Ureter (tissue), 1 donor: ENCODE measurements at places on chromosomes 11 and 22. TPM values are rescaled to one million over a fixed set of nuclear protein-coding genes. Genes with fewer than 3 reads are reported as not detected.

- no peak for DNase-seq
Observed at GRCh38 chr11:60992842-60993409, 21.4 kb downstream of the CD6 start.

- DNase-seq, result no peak
Observed at GRCh38 chr11:9858822-9859221, 194.9 kb downstream of the SWAP70 start.

DNA sequence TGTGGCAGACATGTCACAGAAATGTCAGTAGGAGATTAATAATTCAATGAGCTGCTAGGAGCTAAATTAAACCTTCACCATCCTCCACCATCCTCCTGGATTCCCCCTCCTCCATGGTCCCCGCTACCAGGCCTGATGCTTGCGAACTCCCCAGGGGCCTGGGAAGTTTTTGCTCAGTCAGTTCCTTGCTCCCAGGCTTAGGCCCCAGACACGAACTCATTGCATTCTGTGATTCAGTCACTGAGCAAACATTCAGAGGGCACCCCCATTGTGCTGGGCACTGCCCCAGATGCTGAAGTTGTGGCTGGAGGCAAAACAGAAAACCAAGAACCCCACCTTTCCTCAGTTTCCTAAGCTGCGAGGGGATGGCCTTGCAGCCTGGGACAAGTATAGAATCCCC is 14.3 kb downstream of the NPTXR start:
- no peak for DNase-seq

DNA sequence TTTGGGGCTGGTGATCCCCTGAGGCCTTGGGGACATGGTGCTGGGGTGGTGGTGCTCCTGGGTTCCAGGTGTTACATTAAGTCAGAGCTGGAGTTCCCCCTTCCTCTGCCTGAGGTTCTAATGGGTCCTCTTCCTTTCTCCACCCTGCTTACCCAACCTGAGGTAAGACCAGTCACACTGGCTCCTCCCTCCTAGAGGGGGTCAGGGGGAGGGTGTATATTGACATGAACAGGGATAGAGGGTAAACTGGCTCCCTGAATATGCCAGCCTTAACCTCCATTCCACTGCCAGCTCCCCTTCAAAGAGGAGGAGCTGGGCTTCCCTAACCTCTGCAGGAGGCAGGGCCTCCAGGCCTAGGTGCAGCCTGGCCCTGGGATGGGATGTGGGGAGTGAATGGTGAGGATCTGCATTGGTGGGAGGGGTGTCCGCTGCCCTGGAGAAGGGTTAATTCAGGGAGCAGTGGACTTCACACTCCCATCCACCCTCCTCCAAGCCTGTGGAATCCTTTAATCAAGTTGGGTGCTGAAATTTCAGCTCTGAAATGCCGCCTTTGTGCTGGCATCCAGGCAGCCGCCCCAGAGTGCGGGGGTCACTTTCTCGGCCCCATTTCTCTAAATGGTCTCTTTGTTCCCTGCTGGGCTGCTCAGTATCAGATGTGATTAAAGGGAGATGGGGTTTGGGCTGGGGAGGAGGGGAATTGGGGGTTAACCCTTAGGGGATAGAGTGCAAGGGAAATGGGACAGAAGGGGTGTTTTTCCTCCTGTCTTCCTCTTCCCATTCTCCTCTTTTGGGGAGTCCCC is 15.2 kb downstream of the POLR2F start:
- no peak for DNase-seq

DNA sequence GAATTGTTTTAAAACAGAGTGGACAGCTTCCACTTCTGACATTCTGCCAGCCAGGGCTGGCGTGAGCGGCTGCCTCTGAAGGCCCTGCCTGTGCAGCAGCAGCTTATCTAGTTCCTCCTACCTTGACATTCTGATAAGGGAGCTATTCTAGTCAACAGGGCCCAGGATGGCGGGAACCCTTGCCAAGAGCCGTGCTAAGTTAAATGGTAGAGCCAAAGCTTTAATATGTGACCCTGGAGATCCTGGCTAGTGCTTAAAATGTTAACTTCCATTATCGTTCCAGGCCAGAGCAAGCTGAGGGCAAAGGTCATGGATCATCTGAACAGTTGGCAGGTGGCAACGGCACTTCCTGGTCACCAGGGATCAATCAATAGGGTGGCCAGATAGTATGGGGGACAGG is 3.5 kb downstream of the KCNJ5 start:
- no peak for DNase-seq

- DNase-seq, result no peak
Observed at GRCh38 chr22:28063656-28064055, 144.6 kb upstream of the PITPNB start.

DNA sequence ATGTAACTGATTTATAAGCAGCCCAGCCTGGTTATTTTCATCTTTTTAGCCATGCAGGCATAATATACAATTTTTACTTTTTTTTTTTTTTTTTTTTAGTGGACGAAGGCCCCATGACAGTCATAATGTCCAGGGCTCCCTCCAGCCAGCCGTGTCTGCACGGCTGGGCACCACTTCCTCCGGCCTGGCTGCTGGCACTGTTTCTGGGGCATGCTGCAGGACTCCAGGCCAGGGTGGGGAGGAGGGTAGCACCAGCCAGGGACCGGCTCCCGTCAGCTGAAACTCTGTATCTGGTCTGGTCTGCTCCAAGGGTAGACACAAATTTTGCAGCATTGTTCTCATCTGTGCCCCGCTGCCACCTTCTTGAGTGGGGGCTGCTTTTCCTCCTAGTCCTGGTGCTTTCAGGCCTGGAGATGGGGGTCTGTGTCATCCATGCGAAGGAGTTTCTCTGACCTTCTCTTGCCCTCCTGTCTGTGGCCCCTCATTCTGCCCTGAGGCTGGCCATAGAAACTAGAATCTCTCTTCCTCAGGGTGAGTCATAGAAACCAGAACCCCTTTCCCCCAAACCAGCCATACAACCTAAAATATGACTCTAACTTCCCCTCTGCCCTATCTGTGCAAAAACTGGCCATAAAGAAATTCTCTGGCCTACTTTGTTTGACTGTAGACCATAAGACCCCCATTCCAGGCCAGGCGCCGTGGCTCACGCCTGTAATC is 9.2 kb upstream of the RRP7A start:
- no peak for DNase-seq

TLCD5 gene
- total RNA-seq, result 5.6 TPM

HEPN1 gene
- not detected for total RNA-seq
